ENCODE measurements at places on chromosomes 1 and 21.

- no peak for DNase-seq
Observed at GRCh38 chr1:81220614-81221071, 580.1 kb upstream of the ADGRL2 start.

- no peak for DNase-seq
Observed at GRCh38 chr1:223765719-223766340, 53.5 kb downstream of the CAPN2 start.

- DNase-seq = peak; percentile 40
Observed at GRCh38 chr1:241591317-241591716, 48.9 kb downstream of the CHML start.

DNA sequence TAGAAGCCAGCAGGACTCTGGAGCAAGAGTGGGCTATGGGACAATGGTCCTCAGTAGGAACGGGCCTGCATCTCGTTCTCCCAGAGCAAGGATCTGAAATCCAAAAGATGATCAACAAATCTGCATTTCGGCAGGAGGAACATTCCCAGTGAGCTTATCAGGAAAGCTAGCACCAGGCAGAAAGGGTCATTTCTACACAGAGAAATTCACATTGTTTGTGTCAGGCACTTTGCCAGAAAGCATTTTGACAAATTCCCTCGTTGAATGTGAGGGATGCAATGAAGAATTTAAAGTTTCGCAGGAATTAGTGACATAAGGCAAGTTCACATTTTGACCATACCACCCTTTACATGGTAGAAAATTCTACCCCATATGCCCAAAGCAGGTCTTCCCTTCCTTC lies 31.6 kb upstream of the ETS2 start:
- DNase-seq = no peak

DNA sequence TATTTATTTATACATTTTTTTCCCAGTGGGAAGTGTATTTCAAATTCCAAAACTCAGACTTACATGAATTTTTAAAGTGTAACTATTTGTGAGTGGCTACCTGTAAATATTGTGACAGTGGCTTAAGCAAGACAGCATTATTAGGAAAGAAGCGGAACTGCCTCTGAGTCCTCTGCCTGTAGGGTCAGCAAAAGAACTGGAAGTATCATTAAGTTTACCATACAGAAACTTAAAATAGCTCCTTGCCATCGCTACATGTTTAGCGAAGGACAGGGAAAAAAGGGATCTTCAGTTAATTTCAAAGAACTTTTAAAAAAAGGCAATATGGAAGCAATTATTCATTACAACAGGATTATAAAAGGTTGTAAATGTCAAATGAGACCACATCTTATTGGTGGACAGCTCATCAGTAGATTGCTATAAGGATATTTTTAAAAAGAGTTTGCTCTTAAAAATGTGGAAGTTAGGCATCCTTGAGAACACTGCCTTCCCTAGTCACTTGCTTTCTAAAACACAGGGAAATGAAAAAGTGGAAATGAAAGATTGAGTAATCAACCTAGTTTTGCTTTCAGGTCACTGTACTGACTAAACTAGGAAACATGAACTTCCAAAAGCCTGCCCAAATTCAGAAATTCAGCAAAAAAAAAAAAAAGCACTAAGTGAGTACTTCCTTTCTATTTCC lies 39.2 kb downstream of the NSL1 start:
- no peak for DNase-seq

DNA sequence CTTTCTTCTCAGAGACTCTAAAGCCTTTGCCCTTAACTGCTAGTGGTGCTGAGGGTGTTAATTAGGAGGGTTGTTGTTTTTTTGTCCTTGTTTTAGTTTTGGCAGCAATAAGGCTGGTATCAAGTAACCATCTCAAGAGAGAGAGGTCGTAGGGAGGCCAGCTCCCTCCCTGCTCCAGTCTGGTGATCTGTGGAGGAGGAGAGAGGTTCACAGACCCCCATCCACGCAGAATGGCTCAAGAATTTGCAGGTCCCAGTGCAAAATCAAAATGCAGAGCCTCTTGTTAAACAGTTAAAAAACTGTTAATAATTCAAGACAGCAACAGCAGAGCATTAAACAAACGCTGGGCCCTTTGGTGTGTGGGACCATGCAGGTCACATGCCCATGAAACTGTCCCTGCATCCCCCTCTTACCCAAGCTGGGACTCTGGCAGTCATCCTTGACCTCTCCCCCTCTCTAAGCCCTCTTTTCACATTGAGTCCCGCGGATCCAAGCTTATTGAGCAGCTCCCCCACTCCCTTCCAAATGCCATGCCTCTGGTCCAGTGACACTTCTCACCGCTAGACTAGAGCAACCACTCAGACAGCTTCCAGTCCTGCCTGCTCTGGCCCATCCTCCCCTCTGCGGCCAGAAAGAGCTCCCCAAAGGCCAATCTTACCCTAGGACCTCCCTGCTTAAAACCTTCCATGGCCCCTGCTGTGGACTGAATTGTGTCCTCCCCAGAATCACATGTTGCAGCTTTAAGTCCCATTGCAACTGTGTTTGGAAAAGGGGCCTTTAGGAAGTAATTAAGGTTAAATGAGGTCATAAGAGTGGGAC lies 47.7 kb upstream of the RPL11 start:
- no peak for DNase-seq

DNA sequence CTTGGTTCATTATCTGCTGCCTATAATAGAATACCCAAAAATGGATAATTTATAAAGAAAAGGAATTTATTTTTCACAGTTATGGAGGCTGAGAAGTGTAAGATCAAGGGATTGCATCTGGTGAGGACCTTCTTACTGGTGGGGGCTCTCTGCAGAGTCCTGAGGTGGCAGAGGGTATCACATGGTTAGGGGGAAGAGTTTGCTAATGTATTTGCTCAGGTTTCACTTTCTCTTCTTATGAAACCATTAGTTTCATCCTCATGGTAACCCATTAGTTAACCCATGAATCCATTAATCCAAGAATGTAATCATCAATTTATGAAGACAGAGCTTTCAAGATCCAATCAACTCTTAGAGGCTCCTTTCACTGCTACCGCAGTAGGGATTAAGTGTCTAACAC lies 120.6 kb downstream of the DNM3 start:
- DNase-seq = no peak

DNA sequence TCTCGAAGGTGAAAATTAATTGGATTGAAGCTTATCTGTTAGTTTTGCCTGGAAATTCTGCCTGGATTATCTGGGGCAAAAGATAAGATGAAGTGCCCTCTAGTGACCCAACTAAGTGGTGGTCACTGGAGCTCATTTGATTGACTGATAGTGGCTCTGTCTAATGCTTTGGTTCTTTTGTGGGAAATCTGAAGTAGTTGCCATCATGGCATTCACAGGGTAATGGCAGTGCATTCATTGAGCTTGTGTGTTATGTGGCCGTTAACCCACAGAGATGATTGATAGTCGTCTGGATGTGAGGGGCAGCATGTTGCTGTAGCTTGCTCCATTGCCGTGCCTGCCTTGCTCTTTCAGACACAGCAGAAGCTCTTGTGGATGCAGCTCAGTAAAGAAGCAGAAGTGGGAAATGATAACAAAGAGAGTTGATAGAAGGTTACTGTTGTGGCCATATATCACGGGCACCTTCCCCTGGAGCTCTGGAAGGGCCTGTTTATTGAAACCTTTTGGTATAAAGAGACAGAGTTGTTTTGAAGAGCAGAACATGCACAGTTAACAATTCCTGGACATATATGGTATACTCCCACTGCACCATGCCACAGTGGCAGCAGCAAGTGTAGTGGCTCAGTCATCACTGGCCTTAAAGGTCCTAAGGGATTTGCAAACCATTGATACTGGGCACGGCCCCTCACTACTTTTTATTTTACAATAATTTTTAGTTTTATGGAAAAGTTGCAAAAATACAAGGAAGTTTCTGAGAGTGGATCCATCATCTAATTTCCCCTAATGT lies 42.0 kb downstream of the CXADR start:
- no peak for DNase-seq

- DNase-seq = no peak
Observed at GRCh38 chr1:164654200-164654599, 95.2 kb downstream of the PBX1 start.
